Stimulated activated CD8-positive, alpha-beta memory T cell treated with anti-CD3 and anti-CD28 coated beads, Interleukin-4, amount 100 ng/mL, for 1 hour (primary cell): ENCODE measurements at places on chromosomes 13 and 19.

DNA sequence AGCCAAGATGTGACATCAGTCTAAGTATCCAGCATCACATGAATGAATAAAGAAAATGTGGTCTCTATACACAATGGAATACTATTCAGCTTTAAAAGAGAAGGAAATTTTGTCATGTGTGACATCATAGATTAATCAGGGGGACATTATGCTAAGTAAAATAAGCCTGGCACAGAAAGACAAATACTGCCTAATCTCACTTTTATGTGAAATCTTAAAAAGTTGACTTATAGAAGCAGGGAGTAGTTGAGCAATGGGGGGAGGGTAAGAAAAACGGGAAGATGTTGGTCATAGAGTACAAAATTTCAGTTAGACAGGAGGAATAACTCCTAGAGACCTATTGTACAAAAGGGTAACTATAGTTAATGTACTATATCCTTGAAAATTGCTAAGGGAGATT is 10.4 kb upstream of the LCP1 start:
- no peak for DNase-seq

DNA sequence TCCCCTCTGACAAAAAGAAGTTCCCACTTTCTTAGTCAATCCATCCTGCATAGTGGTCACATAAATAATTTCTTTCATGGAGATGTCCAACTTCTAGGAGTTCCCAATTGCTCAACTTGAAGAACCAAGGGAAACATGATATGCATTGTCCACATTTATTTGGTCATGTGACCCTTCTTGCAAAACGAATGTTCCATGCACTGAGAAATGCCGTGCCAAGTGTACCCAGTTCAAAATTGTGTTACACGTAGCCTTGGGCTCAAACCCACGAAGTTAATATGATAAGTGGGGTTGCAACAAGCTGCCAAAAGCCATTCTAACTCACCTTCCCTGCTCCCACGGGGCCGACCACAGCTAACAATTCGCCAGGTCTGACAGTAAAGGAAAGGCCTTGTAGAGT is 113.1 kb downstream of the ABCC4 start:
- no peak for DNase-seq

DNA sequence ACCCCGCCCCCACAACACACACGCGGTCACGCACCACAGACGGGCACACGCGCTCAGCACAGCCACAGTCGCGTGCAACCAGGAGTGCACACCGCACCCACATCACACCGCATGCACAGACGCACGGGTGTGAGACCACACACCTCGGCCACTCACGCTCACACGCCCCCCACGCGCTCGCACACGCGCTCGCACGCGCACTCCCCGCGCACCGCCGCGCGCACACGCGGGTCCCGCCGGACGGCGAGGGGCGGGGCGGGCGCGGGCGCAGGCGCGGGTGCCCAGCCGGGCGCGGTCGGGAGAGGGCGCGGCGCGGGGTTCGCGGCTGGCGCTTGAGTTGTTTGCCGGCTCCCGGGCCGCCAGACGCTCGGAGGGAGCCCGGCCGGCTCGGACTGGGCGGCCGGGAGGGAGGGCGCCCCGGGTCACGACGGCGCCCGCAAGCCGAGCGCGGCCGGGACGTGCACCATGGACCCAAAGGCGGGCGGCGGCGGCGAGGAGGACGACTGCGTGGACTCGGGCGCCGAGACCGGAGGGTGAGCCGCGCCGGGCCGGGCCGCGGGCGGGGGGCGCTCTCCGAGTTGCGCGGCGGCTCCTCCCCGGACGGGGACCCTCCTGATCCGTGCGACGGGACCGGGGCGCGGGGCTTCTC is at the start of gene FAM124A:
FAM124A (plus strand) TSS at position 362 of the 649 bp plus-strand sequence; CDS start at position 466, 104 bp downstream.
- DNase-seq, result no peak

DNA sequence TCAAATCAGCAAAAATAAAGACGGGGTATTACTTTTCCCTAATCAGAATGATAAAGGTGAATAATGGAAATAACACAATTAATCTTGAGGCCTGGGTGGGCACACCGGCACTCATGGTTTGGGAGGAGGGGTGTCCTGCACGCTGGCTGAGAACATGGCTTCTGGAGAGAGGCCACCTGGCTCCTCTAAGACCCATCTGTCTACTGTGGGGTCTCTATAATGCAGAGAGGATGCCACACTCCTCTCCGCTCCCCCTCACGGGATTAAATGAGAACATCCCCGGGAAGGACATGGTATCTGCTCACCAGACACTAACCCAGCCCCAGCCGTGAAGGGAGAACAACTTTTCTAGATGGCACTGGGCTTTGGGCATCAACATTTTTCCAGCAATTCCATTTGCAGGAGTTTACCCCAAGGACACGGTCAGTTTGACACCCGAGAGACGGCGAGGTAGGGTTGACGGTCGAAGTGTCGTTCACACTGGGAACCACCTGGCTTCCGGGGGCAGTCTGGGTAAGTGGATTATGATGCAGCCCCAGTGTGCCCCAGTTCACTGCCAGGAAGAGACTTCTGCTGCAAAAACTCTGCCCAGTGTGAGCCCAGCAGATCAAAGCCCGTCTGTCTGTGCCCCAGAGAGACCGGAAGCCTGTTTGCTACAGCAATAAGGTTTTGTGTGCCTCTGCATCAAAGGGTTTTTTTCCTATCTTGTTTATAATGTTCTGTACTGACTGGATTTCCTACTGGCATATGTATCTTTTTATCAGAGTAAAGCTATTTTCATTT is 56.6 kb downstream of the CEBPG start:
- no peak for DNase-seq

DNA sequence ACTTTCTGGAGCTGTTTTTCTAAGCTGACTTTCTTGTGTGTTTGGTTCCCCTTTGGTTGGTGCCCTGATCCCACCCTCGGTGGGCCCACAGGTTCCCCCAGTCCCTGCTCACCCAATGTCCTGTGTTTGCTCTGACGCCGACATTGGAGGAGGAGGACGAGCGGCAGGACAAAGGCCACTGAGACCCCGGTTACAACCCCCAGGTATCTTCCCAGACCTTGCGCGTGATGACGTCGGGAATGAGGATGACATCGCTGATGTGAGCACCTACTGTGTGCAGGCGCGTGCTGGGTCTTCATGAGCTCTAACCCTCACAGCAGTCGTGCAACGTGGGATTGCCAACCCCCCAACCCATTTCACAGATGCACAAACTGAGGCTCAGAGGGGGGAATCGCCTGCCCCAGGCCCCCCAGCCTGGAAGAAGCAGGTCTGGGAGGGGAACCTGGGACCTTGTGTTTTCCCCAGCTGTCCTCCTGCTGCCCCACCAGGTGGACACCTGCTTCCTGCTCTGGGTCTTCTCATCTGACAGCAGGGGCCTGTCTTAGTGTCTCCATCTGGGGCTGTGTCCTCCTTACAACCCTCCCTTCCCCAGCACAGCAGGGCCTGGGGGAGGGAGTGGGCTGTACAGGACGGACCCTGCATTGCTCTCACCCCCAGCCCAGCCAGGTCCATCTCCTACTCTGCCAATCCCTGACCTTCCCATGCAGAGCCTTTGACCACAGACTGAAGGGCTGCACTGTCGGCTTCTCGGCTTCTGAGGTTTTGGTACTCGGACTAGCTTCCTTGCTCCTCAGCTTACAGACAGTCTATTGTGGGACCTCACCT is 4.7 kb upstream of the LILRA6 start:
- no peak for DNase-seq

DNA sequence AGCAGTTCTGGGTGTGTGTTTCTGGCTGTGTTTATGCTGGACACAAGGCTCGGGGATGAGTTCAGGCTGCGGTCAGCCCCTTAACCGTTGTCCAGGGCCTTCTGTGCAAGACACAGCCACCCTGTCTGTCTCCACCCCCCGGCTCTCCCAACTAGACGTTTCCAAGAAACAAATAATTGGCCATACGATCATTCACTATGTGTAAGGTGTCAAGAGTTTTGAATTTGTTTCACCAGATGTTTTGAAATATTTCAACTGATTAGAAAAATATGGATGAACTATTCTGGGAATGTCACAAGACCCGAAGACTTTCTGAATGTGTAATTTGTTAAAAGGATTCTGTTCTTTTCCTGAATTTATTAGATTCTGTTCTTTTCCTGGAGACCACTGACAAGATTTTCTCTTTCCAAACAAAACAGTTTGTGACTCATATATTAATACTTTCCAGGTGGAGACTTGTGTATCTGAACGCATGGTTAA is 318.2 kb downstream of the MYO16 start:
- DNase-seq, result no peak

DNA sequence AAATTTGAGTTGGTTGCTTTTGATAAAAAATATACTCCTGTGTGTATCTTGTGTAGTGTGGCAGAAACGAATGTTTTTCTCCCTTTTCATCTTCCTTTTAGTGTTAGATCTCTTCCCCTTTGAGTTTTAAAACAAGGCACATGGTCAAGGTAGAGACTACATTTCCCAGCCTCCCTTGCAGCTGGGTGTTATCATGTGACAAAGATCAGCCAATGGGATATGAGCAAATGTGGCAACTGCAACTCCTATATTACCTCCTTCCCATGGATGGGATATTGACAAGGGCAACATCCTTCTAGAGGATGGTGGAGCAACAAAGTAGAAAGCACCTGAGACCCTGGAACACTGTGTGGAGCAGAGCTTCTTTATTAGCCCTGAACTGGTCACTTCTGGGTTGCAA is 42.4 kb downstream of the ADGRE3 start:
- no peak for DNase-seq

DNA sequence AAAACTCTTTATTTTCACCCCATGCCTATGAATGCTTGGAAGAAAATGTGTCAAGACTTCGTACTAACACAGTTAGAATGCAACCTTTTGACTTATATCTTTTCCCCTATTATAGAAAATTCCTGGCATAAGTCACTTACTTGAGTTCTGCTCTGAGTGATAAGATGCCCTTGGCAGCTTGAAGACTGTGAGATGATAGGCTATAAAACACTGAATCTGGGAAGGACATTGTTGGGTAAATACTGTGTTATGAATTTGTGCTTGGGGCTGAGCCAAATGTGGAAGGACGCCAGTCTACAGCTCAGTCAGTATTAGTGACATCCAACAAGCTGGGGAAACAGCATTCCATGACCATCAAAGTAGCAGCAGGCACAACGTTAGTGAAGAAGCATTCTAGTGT is 368.0 kb upstream of the SGCG start:
- DNase-seq, result no peak

DNA sequence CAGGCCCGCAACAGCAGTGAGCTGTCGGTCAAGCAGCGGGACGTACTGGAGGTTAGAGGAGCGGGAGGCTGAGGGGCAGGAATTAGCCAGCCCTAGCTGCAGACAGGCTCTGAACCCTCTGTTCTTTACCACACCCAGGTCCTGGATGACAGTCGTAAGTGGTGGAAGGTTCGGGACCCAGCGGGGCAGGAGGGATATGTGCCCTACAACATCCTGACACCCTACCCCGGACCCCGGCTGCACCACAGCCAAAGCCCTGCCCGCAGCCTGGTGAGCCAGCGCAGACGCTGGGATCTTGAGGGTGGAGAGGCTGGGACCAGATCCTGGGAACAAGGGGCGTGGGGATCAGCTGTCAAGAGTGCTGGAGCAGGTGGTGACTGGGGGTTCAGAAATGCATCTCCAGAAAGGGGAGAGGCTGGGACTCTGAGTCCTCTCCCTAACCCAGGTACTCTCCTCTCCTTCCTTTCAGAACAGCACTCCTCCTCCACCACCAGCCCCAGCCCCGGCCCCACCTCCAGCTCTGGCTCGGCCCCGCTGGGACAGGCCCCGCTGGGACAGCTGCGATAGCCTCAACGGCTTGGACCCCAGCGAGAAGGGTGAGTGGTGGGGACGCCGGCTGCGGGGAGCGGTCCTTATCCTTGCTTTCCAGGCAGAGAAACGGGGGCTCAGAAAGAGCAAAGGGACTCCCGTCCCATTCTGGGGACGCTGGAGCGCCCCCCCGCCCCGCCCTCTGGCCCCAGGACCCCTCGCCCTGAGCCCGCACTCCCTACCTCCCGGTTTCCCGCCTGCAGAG is 10.4 kb downstream of the EPS8L1 start:
- no peak for DNase-seq

- no peak for DNase-seq
Measured at GRCh38 chr19:2577722-2578335, 101.9 kb downstream of the GADD45B start.

GRCh38 chr13:109979228-109979627 is 192.8 kb upstream of the IRS2 start:
- DNase-seq, result no peak

DNA sequence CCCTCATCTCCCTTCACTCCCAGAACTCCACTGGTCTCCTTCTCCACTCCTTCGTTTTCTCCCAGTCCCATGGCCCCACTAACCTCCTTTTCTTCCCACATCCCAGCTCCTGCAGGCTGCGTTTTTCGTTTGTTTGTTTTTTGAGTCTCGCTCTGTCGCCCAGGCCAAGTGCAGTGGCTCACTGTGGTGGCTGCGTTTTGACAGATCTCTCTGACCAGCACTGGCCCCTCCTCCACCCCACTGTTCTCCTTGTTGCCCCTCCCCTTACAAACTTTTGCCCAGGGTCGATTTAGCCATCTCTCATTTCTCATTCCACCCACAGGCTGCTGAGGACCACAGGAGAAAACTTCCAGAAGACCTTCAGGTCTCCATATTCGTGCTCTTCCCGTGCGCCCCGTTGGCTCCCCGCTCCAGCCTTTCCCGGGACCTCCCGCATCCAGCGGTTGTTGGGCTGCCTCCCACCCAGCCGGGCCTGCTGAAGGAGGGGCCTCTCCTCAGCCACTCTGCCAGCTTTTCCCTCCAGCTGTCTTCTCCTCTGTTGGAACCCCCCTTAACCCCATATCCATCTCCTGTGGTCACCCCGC is 40.6 kb upstream of the GJB6 start:
- DNase-seq, result no peak

DNA sequence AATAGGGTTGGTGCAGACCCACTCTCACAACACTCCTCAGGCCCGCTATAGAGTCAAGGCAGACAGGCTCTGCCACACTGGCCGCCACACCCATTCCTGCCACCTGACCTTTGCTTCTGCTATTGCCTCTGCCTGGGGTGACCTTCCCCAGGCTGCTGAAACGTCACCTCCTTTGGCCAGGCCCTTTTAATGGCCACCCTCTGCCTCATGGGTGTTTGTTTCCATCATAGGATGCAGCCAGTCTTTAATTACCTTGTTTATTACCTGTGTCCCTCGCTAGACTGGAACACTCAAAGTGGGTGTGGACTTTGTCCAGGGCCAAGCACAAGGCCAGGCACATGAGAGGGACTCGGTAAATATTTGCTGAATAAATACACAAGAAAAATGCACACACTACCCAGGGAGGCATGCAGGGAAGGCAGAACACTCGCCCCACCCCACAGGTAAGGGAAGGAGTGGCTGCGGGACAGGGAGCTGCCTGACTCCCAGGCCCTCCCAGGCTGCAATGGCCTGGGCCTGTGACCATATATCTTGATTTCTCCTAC is 3.2 kb downstream of the LSM4 start:
- no peak for DNase-seq
